ENCODE measurements at places on chromosomes 5 and 9.
A peak's percentile ranks its signal among the peaks of the same experiment; 100 is the strongest.

DNA sequence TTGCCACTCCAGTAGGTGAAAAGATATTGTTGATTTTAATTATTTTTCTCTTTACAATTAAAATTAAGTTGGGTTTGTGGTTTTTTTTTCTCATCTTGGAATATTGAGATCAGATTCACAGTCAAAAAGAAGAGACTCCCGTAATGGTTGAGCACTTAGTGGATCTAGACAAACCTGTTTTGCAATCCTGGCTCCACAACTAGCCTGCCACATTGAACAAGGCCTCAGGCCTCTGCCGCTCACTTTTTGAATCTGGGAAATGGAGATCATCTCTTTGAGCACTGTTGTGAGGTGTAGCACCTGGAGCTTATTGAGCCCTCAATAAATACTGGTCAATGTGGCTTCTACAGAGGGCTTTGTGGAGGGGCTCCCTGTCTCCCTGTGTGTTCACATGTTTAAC lies 37.1 kb upstream of the RARS1 start:
- DNase-seq: no peak

- DNase-seq: no peak
Measured at GRCh38 chr5:139689631-139690063, 41.5 kb downstream of the CXXC5 start.

DNA sequence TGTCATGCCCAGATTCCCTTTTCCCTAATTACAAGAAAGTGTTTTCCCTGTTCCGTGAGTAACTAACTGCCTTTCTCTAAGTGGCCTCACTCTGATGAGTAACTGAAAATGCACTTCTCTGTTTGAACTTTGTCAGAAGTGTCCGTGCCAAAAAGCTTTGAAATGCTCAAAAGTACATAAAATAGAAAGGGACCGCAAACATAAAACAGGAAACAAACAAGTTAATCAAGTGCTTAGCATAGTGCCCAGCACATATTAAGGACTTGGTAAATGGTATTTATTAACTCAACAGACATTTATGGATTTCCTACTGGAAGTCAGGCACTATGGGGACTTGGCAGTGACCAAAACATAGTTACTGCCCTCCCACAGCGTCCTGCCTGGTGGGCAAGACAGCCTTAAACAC lies 22.3 kb downstream of the AQP3 start:
- DNase-seq: no peak

- peak; percentile 25 for DNase-seq
Measured at GRCh38 chr5:76489877-76490688, 87.0 kb downstream of the IQGAP2 start.

GRCh38 chr9:85248514-85249312 lies 493.0 kb downstream of the AGTPBP1 start:
- DNase-seq: peak; percentile 80

GRCh38 chr5:110106750-110107149 lies 417.0 kb downstream of the MAN2A1 start:
- DNase-seq: no peak

- no peak for DNase-seq
Measured at GRCh38 chr5:62640446-62640845, 61.8 kb downstream of the LRRC70 start.

DNA sequence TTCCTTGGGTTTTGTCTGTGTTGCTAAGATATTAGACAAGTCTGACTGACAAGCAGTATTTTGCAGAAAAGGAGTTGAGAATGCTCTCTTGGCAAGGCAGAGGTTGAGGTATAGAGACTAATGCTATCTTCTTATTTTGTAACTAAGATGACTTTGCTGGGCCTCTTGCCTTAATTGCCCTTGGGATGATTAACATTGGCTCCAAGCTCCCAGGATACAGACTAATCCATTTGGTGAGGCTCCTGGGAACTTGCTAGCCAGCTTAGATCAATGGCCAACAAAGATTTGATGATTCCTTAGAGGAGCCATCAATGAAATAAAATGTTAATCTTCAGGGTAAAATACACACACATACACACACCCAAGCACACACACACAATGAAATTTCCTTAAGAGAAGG lies 28.7 kb upstream of the AP3B1 start:
- DNase-seq: no peak

DNA sequence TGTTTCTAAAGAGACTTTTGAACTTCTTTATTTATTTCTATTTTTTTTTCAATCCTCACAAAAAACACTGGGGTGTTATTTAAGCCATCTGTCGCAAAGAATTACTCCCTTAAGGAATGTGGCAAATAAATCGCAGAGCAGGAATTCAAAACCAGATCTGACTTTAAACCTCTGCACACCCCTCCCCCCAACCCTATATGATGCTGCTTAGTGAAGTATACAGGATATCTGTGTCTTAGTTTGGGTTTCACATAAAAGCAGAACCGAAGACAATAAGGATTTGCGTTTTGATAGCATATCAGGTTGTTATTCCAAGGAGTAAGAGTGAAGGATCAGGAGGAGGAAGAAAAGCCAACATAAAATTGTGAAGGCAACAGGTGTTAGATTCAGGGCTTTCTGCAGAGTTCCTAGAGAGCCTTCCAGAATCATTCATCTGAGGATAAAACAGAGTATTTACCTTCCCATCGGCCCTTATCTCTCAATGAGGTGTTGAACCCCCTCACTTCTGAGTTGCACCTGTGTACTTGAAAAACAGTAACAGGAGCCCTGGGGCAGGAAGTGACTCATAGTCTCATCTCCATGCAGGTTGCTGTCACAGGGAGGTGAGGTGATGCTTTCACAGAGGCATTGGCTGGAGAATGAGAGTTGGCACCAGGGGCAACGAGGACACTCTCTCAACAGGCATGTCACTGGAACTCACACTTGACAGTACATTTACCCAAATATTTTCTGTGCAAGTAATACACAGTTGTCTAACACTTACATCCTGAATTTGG lies 33.5 kb upstream of the DMRT3 start:
- no peak for DNase-seq

GRCh38 chr5:45639040-45639439 lies 57.1 kb downstream of the HCN1 start:
- DNase-seq: no peak

- DNase-seq: peak; percentile 93
Measured at GRCh38 chr9:21802418-21803000, at the start of gene MTAP. TSS of gene MTAP (plus strand) at chr9:21802636. CDS start at chr9:21802749, 113 bp downstream.
